Stimulated activated CD4-positive, alpha-beta T cell treated with anti-CD3 and anti-CD28 coated beads, TNF-alpha, amount 100 ng/mL, for 24 hours (primary cell): ENCODE measurements at places on chromosomes 5 and 9.

GRCh38 chr5:177334781-177335700, 16.4 kb downstream of the LMAN2 start:
- no peak for DNase-seq

- no peak for DNase-seq
These were observed 189.7 kb downstream of the PALM2AKAP2 start for GRCh38 chr9:109969573-109970237.

GRCh38 chr5:13218518-13218917, 726.0 kb downstream of the DNAH5 start:
- DNase-seq: no peak

- no peak for DNase-seq
These were observed 768.8 kb upstream of the GRAMD2B start for GRCh38 chr5:125654392-125654791.

GRCh38 chr9:27194401-27195091, 85.5 kb downstream of the TEK start:
- no peak for DNase-seq

DNA sequence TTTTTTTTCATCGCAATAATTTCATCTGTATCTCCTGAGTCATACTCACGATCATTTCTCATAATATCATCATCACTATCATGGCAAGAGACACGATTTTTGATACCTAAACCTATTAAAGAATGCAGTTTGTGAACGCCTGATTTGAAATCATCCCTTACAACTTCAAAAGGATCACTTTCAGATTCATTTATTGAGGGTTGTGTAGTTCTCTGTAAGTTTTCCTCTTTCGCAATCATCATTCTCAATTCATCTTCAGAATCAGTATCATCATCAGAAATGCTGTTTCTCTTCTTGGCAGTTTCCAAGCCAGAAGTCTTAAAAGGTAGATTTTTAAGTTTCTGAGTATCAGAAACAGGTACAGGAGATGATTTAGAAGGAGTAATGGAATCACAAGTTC, 9.7 kb downstream of the NOL8 start:
- DNase-seq: no peak

GRCh38 chr5:106113922-106114321, 1556.8 kb downstream of the EFNA5 start:
- DNase-seq: no peak

DNA sequence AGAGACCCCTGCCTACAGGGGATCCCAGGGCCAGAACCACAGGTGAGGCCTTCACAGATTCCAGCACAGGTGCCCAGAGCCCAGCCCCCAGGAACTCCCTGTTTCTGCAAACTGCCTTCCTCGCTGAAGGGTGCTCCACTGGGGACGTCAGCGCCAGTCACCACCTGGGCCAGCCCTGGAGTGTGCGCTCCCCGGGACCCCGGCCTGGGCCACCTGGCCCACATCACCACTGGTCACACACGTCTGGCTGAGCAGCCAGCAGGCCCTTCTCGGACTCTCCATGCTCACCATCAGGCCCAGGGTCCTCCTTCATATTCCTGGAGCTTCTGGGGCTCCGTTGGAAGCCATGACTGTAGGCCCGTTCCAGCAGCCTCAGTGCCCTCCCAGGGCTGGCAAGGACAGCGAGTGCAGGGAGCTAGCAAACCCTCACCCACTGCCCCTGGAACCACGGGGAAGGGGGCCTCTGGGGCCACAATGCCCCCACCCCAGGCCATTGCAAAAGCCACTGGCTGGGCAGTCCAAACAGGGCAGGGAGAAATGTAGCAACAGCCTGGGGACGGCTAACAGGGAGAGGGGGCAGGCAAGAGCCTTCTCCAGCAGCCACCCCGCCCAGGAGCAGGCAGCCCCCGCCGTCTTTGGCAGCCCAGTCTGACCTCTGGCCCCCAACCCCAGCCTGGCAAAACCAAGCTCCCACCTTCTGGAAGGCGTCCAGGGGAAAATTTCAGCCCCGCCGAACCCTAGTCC, 1.3 kb downstream of the AGPAT2 start:
- no peak for DNase-seq

GRCh38 chr9:112315331-112316257, 17.8 kb downstream of the PTBP3 start:
- DNase-seq: no peak

GRCh38 chr5:109455598-109456096, 45.9 kb upstream of the PJA2 start:
- DNase-seq: no peak

- DNase-seq: no peak
These were observed 7.7 kb downstream of the HK3 start for GRCh38 chr5:176891331-176891958.
